ENCODE measurements at places on chromosomes 7 and 10.

DNA sequence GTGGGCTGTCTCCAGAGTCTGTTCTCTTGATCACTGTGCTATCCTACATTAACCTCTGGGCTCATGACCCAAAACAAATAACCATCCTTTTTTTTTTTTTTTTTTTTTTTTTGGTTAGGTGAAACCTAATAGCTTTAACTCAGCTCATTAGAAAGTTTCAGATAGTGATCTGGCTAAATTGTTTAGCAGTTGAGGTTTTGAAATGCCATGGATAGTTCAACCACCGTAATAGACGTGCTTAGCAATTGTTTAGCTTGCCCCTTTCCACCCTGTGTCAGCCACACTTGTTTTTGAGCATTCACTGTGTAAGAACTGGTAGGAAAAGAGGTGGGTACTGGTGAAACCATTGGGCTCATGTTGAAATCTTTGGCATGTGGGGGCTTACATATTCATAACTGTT lies 3.8 kb downstream of the PLCE1 start:
- DNase-seq: no peak

- DNase-seq: no peak
Measured at GRCh38 chr7:100022621-100023020, 7.2 kb downstream of the ZKSCAN1 start.

DNA sequence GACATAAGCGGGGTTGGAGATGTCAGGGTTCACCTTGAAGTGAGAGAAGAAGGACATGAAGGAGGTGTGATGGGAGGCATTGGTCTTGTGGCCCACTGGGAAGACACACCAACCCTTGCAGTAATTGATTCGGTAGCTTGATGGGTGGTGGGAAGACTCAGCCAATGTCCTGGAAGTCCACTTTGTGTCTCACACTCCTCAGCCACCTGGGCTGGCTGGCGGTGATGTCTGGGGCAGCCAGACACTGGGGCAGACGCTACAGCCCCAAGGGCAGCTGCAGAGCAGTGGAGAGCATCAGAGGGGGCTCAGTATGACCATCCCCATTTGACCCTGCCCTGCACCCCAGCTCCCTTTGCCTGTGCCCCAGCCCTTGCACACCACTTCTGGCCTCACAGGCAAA lies 16.7 kb upstream of the DRGX start:
- DNase-seq: no peak

DNA sequence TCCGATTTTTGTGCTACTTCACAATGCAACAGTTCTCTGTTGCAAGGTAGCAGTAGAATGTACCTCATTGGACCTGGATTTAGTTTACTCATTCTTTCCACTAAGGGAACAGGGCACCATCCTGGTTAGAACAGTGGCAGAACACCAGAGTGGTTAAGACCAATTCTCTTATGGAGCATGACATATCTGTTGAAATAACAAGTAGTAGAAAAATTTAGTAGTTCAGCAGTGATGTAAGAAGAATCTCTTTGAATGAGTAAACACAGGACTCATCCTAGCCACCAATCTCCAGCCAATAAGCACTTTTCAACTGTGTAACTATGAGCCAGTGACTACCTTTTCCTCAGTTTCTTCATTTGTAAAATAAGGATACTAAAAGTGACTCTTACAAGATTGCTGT lies 2.4 kb downstream of the ANKRD22 start:
- no peak for DNase-seq

DNA sequence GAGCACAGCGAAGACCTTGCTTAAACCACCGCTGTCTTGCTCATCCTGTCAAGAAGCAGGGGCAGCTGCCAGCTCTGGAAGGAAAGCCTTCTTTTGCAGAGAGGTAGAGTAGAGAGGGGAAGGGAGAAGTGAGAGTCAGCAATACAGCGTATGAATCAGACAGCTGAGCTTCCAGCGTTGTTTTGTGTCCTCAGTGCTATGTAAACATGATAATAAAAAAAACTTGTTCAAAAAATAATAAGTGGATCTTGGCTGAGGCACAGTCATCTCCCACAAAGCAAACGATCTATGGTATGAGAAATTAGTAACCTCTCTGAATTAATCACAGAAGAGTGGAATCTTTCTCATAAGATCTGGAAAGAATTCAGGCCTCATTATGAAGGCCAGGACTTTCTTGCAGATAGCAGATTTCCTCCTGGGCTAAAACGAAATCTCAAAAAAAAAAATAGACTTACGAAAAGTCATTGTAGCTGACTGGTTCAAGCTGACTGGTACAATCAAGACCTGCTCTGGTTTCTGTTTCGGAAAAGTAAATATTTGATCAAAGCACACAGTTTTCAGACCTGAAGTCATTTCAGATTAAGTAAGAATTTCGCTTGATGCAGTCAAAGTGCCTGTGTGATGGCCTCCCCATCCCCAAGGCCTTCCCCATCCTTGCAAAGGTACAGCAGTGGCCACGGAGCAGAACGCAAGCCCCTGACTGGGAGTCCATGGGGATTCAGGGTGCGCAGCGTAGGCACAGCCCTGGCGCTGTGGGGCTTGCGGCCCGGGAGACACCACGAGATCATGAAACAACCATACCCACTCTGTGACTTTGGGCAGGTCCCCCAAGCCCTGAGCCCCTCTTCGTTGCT lies 29.4 kb downstream of the CHST15 start:
- DNase-seq: no peak

- DNase-seq: no peak
Measured at GRCh38 chr7:74572301-74572979, 85.1 kb upstream of the GTF2I start.

DNA sequence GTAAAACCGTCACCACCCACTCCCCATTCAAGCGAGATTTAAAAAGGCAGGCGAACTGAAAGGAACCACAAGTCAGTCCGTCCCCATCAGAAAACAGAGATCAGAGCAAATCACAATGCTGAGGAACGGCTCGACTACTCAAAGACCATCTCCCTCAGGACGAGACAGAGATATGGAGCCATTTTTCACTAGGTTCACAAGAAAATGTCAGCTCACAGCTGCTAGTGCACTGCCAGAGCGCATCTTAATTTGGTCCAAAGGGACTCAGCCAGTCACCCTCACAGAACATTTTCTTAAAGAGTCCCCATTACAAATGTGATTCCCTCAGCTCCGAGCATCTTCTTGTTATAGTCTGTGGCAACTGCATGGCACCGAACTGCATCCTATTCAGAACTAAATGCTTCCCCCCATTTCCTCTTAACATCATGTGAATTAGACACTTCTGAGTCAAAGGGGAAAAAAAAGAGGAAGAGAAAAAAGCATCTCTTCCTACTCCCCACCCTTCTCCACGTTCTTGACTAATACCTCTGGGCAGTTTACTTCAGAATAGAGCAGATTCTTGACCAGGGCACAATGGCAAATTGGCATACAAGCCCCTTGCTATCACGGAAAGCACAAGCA lies 683.9 kb downstream of the MAGI2 start:
- peak; percentile 6 for DNase-seq

GRCh38 chr7:93231799-93232672 lies at the start of gene VPS50:
Gene VPS50 (plus strand): TSS chr7:93232366. CDS start chr7:93232468, 102 bp downstream.
- peak; percentile 88 for DNase-seq

GRCh38 chr10:77350134-77350533 lies 287.5 kb downstream of the KCNMA1 start:
- no peak for DNase-seq

- DNase-seq: no peak
Measured at GRCh38 chr10:77666821-77667220, 29.2 kb upstream of the KCNMA1 start.

GRCh38 chr10:86331861-86332260 lies 34.7 kb downstream of the GRID1 start:
- no peak for DNase-seq

GRCh38 chr7:73921623-73922528 lies 60.9 kb downstream of the TMEM270 start:
- DNase-seq: no peak

GRCh38 chr10:83725567-83725966 lies 413.7 kb upstream of the GHITM start:
- no peak for DNase-seq

- no peak for DNase-seq
Measured at GRCh38 chr10:17340144-17340829, 112.2 kb downstream of the VIM start.

GRCh38 chr10:117365612-117366011 lies 9.6 kb downstream of the PDZD8 start:
- no peak for DNase-seq

GRCh38 chr7:29013082-29013695 lies 55.1 kb upstream of the TRIL start:
- DNase-seq: no peak

DNA sequence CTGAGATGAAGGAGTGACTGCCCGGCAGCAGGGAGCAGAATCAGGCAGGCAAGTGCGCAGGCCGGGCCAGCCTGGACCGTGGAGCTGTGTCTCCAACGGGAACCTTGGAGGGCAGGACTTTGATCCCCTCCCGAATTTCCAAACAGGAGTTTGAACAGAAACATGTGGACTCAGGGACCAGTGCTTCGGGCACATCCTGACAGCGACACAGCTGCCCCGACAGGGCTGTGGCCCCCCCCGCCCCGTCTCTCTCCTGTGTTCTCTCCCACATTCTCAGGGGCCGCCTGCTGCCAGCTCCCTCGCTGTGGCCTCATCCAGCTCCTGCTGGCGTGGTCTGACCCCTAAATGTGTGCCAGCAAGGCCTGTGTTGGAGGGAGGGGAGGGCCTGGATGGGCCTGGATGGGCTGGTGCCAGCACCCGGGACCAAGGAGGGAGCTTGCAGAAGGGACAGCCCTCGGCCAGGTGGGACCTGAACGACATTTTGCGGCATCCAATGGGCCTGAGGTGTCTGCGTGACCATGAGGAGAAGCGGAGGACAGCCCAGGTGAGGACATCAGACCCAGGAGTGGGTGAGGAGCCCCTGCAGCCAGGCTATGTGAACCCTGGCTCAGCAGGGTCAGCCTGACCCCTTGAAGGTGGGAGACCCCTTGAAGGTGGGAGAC lies 222.9 kb downstream of the DNAJB6 start:
- no peak for DNase-seq

GRCh38 chr7:142033154-142033553 lies 37.5 kb downstream of the MGAM start:
- no peak for DNase-seq

- no peak for DNase-seq
Measured at GRCh38 chr7:101386558-101387231, 24.0 kb downstream of the COL26A1 start.

DNA sequence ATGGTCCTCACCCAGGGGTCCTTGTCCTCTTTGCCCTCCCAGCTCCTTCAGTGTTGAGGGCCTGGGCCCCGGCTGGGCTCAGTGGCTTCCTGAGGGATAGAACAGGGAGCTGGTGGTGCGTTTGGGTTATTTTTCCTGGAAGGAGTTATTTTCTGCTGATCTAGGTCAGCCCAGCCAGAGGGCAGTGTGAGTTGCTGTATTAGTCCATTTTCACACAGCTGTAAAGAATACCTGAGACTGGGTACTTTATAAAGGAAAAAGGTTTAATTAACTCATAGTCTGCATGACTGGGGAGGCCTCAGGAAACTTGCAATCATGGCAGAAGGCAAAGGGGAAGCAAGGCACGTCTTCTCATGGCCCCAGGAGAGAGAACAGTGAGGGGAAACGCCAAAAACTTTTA lies 122.4 kb upstream of the PCBD1 start:
- DNase-seq: no peak

GRCh38 chr7:93551063-93551895 lies 23.2 kb downstream of the CALCR start:
- DNase-seq: no peak

- DNase-seq: no peak
Measured at GRCh38 chr7:158273138-158273651, 314.4 kb downstream of the PTPRN2 start.

DNA sequence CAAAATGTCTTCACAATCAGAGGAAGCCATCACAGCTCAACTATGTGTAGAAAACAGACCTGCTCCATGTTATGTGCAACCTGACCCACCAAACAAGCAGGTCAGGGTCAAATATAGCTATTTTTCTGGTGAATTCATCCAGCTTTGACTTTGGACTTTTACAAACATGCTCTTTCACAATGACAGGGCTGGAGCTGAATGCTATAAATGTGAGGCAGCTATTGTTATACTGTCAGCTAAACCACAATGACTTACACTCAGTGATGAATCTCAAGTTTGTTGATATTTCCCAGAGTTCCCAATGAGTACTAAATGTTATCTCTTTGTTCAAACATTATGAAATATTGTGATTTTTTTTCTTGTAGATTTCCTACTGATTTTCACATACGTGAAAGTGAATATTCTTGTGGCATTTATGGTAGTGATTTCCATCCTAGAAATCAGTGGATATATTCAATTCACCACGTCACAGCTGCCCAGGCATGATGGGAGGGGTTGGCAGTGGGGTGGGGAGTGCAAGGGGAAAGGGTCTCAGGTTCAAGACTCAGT lies 2.5 kb upstream of the ITIH2 start:
- DNase-seq: no peak

- no peak for DNase-seq
Measured at GRCh38 chr7:139060695-139061237, 24.9 kb upstream of the ZC3HAV1L start.

DNA sequence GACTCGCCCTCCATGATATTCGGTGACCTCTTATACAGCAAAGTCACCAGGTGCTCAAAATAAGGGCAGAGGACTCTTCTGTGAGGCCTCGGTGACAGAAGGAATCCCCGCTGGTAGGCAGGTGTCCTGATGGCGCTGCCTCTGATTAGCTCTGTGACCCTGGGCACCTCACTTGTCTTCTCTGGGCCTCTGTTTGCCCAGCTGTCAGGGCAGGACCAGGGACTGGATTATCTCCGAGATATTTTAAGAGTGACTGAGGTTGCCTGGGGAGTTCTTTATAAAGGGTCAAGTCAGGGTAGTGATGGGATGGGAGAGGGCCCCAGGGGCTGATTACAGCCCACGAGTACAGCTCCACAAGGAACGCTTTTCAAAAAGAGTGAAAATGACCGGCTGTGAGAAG lies 70.9 kb upstream of the SAMD8 start:
- DNase-seq: no peak

GRCh38 chr10:72746426-72747363 lies 54.8 kb downstream of the MCU start:
- DNase-seq: no peak

- no peak for DNase-seq
Measured at GRCh38 chr10:72719941-72720592, 28.1 kb downstream of the MCU start.

DNA sequence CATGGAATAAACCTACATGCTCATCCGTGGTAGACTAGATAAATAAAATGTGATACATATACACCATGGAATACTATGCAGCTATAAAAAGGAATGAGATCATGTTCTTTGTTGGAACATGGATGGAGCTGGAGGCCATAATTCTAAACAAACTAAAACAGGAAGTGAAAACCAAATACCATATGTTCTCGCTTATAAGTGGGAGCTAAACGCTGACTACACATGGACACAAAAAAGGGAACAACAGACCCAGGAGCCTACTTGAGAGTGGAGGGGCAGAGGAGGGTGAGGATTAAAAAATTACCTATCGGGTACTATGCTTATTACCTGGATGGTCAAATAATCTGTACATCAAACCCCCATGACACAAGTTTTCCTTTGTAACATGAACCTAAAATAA lies 68.7 kb upstream of the SEC61G start:
- no peak for DNase-seq

GRCh38 chr10:17344206-17344605 lies 110.2 kb downstream of the ST8SIA6 start:
- DNase-seq: no peak

Measured in GM20000 (cell line).